ENCODE measurements at places on chromosomes 4 and X.
A peak's percentile ranks its signal among the peaks of the same experiment; 100 is the strongest.

DNA sequence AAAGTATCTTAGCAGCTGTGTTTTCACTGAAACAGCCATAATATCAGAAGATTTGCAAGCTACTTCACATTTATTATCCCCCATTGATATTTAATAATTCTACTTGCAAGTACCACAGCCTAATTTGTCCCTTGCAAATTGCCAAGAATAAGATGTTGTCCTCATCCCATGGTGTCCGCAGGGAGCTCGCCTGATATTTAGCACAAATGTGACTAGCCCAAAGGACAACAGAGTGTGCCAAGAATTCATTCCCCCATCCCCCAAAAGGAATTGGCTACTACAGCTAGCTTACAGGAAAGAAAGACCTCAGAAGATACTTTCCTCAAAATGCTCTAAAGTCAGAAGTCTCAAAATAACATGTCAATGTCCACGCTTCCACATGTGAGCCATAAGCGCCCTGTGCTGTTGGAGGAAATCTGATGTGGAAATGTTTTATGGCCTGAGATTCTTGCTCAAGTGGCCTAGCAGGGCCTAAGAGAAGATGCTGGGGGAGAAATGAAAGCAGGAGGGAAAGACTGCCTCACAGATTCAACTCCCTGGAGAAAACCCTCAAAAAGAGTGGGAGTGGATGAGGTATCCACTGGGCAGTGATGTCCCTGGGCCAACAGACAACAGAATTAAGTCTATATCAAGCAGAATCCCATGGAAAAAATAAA, 111.4 kb downstream of the SH3KBP1 start:
- no peak for DNase-seq

- DNase-seq, result no peak
These were observed 175.8 kb downstream of the GC start for GRCh38 chr4:71607780-71608677.

- DNase-seq, result no peak
These were observed 30.9 kb upstream of the ELF2 start for GRCh38 chr4:139207873-139208403.

DNA sequence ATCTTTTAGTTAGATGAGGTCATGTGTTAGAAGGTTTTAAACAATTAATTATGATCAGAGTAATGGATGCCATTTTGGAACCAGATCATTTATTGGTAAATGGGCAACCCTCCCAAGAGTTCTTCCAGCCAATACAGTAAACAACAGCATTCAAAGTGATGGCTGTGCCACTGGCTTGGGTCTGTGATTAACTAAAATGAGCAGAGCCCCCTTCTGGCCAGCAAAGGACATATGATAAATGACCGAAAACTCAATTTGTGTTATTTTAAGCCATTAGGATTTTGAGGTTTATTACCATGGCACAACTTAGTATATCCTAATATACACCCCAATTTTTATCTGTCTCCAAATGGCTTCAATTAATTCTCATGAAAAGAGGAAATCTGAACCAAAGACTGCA, 90.8 kb upstream of the NPFFR2 start:
- DNase-seq, result peak; percentile 34

- DNase-seq, result no peak
These were observed 80.6 kb upstream of the ENPP6 start for GRCh38 chr4:184298254-184298653.

GRCh38 chrX:12443534-12444098, 305.3 kb downstream of the FRMPD4 start:
- DNase-seq, result no peak

DNA sequence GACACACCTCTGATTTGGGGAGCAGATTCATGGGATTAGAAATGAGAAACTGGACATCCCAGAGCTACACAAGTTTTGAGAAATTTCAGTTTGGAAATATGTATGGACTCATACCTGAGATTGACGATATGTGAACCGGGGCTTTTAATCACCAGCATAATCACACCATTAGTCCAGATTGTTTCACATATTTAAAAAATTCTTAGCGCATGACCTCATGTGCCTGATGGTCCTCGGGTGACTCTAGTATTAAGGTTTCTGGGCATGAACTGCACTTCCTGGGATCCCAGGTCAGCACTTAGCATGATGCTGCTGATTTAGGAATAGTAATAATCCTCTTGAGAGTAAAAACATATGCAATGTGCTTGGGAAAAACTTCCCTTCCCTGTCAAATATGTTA, 91.9 kb upstream of the BCOR start:
- DNase-seq, result no peak

GRCh38 chr4:153233761-153234371, 29.6 kb downstream of the TRIM2 start:
- no peak for DNase-seq

- DNase-seq, result no peak
These were observed 26.5 kb downstream of the GALNT7 start for GRCh38 chr4:173195109-173195508.

- DNase-seq, result no peak
These were observed 340.0 kb downstream of the DCAF12L2 start for GRCh38 chrX:125826080-125826479.

DNA sequence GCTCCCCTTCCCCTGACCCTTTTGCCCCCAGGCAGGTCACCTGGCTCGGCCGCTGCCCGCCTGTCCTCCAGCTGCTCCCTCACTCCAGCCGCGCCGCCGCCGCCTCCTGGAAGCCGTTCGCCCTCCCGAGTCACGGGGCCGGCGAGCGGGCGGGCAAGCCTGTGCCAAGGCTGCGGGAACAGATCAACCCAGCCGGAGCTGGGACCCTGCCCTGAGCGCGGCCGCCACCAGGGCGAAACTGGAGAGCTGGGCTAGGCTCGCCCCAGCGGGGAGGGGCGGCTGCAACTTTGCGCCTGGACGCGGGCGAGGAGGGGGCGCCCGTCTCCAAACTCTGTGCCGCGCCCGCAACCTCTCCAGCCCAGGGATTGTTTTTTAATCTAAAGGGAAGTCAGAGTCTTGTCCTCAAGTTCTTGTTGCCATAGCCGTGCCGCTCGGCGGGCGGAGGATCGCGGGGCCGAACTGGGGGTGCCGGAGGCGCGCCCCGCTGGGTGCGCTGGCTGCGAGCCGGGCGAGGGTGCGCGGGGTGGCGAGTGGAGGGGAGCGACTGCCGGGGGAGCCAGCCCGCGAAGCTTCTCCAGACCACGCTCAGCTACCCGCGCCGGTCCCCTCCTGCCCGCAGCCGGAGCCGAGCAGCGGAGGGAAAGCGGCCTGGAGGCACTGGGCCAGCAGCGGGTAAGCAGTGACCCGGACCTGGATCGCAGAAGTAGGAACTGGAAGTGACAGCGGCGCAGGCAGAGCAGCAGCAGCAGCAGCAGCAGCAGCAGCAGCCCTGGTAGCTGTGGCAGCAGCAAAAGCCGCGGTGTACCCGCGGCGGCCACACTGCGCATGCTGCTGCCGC, 13.4 kb downstream of the ARHGEF6 start:
- peak; percentile 14 for DNase-seq

GRCh38 chrX:118143578-118143977, 27.0 kb upstream of the KLHL13 start:
- DNase-seq, result no peak

DNA sequence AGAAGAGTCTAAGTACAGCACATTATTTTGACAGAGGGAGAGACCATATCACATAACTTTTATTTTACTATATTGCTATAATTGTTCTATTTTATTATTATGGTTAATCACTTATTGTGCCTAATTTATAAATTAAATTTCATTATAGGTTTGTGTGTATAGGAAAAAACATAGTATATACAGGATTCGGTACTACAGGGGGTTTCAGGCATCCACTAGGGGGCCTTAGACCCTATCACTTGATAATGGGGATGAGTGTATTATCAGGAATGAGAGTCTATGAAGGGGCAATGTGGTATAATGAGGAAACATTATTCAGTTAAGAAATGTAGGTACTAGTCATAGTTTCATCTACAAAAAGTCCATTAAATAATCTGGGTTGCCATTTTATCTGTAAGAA, 833.1 kb downstream of the C4orf33 start:
- no peak for DNase-seq

DNA sequence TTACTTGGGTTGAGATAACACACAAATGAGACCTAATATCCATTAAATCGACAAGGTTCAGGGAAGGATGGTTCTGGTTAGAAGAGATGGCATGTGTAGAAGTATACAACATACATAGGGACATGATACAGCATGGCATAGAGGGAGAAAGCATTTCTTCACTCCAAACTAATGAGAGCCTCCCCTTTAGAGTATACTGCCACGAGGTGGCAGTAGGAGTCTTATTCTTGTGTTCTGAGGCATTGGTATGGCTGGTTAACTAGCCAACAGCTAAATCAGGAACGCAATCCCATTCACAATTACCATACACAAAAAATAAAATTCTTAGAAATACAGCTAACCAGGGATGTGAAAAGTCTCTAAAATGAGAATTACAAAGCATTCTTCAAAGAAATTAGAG, 29.1 kb upstream of the TRO start:
- no peak for DNase-seq
